ENCODE measurements at places on chromosomes 4 and X.

GRCh38 chr4:38209654-38210053 is 249.5 kb downstream of the PTTG2 start:
- DNase-seq = no peak

- peak; percentile 68 for DNase-seq
These were observed 3.3 kb downstream of the PDLIM5 start for GRCh38 chr4:94455081-94455480.

DNA sequence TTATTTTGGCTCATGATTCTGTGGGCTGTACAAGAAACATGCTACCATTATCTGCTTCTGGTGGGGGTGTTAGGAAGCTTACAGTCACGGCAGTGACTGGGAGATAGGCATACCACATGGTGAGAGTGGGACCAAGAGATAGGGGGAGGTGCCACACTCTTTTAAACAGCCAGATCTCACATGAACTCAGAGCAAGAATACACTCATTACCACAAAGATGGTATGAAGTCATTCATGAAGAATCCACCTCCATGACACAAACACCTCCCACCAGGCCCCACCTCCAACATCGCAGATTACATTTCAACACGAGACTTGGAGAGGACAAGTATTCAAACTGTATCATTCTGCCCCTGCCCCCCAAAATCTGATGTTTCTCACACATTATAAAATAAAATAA is 2396.7 kb downstream of the PCDH7 start:
- DNase-seq = no peak

DNA sequence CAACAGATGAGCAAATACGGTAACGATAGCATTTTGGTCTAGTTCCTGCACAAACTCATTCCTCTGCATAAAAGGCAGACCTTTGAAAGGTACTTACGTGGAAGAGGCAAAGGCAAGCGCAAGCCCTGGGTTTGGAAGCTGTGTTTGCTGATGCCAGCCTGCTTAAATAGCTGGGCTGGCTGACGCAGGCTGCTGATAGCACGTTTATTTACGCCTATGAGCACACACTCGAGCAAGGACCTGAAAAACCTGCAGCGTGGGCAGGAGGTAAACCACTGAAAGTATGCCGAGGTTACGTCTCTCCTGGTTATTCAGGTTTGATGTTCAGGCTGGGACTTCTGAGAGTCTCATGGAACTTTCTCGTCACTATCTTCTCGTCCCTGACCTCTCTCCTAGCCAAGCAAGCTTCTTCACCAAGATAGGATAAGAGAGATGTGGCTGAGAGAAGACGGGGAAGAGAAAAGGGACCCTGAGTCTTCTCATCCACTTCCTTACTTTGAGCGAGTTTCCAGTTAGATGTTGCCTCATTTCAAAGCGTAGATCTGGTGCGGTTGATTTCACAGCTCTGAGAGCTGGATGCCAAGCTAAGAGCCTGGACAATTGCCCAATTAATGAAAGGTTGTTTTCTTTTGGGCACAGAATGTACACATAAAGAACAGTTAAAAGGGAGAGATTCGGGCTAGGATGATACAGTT is at the start of gene HOPX:
Gene HOPX, minus strand, starts transcription at position 139 of the 695 bp plus-strand sequence. CDS start 23,480 bp downstream, outside the sequence.
- DNase-seq = peak; percentile 23

DNA sequence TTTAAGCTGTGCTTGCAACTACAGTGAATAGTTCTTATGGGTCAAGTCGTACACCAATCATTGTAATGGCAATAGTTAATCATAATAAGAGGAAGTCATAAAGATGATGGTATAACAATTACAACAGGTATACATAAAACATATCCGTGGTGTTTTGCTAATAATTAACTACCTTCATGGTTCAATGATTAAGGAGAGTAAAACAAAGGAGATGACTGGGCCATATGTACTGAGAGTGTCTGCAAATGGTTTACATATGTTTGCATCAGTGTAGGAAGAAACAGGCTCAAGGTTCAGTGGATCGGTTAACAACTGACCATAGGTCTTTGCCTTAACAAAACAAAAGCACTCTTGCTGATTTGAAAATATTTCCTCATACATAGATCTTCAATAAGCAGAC is 253.0 kb downstream of the COX7B2 start:
- DNase-seq = no peak

- DNase-seq = no peak
These were observed 911 bp upstream of the ELK1 start for GRCh38 chrX:47651043-47651905.

- DNase-seq = peak; percentile 10
These were observed 7.0 kb upstream of the TRPC5OS start for GRCh38 chrX:111868726-111869638.

GRCh38 chr4:163967263-163967662 is 472.8 kb downstream of the TMA16 start:
- DNase-seq = no peak
